ENCODE measurements at places on chromosomes 3 and 15. TPM values are rescaled to one million over a fixed set of nuclear protein-coding genes. Genes with fewer than 3 reads are reported as not detected.

GRCh38 chr3:152615681-152616080 lies 219.2 kb upstream of the P2RY1 start:
- no peak for DNase-seq

GRCh38 chr3:68447885-68448284 lies 484.5 kb downstream of the TAFA4 start:
- DNase-seq, result no peak

DNA sequence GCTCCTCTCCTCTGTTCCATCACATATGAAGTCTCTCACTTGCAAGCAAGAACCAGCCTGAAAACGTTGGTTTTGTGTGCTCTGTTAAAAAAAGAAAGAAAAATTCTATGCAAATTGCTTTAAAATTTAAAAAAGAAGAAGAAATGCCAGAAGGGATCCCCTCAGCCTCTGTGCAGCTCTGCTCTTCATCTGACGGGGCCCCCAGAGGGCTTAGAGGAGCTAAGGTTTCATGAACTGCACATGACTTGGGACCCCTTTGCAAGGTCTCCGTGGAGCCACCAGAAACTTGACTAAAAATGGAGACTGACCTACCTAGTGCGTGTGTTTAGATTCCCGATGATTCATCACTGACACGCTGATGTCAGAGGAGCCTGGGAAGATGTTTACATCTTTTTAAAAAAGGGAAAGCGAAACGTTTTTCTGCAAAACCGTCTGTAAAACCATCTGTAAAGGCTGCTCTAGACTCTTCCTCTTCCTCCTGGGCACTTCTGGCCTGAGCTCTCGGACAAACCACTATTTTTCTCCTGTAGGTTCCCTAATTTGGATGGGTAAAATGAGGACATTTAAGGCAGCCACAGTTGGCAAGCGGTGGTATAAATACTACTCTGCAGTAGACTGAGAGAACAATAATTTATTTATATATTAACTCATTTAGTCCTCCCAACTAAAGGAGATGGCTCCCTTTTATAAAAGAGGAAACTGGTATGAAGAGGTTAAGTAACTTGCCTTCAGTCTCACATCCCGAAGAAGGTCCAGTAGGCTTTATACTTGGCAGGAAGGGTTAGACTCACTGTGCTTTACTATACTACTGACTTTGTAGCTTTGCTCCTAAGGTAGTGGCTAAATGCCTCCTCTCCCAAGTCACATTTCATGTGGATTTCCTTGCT lies 67.2 kb upstream of the POLG start:
- DNase-seq, result no peak

DNA sequence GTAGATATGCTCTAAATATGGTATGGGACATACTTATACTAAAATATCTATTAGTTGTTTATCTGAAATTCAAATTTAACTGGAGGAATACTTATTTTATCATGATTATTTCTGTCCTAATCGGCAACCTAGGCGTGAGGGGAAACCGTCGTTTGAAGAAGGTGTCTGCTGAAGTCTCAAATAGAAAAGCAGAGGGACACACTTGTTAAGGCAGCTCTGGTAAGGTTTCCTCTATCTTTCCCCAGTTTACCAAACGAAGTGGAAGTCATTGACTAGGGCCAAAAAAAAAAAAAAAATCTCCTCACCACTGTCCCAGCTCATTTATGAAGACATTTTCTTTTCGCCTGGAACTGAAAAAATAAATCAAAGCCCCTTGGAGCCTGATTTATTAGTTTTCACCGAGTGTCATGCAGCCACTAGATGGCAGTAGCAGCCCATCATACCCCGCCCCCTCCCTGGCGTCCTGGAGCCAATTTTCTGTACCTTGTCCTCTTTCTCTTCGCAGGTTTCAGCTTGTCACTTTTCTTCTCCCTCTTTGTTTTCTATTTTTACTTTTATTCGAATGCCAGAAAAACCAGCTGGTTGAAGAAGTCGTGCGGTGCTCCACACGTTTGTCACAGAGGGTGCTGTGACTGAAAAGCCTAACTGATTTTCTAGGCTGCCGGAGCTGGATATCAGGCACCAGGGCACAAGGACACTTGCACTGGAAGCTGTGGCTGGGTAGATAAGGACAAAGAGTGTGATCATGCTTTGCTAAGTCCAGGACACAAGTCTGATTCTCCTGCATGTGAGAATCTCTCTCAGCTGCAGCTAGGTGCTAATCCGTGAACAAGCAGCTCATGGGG lies 238.7 kb downstream of the ZPLD1 start:
- DNase-seq, result peak; percentile 66

GRCh38 chr3:58528629-58529028 lies 8.4 kb downstream of the ACOX2 start:
- peak; percentile 52 for DNase-seq

DNA sequence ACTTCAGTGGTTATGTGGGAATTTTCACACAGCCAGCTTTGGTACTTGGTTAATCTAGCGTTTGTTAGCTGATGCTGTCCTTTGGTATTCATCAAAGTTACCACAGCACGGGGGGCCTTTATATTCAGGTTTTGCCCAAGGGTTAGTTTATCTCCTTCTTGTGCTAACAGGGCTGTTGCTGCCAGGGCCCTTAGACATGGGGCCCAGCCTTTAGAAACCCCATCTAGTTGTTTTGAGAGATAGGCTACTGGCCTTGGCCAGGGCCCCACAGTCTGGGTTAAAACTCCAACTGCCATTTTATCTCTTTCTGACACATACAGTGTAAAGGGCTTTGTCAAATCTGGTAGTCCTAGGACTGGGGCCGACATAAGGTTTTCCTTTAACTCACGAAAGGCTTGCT lies 7.5 kb upstream of the DNAAF4 start:
- DNase-seq, result no peak

GRCh38 chr3:45946307-45946706 lies 3.0 kb downstream of the CXCR6 start:
- no peak for DNase-seq

DNA sequence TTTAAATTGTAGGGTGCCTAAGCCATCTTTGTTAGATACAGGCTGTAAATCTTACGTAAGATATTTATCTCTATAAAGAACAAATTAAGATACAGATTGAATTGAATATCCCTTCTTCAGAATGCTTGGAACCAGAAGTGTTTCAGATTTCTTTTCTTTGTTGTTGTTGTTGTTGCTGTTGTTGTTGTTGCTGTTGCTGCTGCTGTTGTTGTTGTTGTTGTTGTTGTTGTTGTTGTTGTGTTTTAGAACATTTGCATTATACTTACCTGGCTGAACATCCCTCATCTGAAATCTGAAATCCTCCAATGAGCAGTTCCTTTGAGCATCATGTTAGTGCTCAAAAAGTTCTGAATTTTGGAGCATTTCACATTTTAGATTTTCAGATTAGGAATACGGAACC lies 26.6 kb downstream of the QTRT2 start:
- DNase-seq, result no peak

GRCh38 chr3:10695595-10696285 lies 120.3 kb upstream of the SLC6A11 start:
- DNase-seq, result no peak

DNA sequence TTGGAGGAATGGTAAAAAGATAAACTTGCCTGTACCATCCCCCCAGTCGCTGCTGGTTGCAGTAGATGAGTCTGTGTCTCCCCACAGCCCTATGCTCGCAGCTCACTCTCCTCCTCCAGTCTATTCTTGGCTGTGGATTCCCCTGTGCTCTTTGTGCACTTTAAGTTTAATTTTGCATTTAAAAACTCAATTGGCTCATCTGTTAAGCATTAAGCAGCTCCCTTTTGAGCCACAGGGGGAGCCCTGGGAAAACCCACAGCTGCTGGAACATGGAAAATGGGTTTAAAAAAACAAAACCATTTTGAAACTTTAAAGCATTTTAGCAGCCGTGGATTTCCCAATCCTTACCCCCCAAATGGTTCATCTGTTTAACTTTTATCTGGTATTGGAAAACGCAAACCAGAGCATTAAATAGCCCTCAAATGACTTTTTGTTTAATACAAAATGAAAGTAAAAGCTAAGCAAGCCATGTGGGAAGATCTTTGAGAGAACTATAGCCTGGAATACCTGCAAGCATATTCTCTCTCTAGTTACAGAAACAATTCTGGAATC lies 536.9 kb downstream of the ZIC1 start:
- DNase-seq, result peak; percentile 49

- peak; percentile 27 for DNase-seq
Observed at GRCh38 chr3:105866656-105867653, 1.9 kb downstream of the CBLB start.

- no peak for DNase-seq
Observed at GRCh38 chr3:133125171-133125570, 87.0 kb downstream of the TMEM108 start.

GRCh38 chr15:65877749-65878148 lies 8.5 kb downstream of the RAB11A start:
- DNase-seq, result no peak

DNA sequence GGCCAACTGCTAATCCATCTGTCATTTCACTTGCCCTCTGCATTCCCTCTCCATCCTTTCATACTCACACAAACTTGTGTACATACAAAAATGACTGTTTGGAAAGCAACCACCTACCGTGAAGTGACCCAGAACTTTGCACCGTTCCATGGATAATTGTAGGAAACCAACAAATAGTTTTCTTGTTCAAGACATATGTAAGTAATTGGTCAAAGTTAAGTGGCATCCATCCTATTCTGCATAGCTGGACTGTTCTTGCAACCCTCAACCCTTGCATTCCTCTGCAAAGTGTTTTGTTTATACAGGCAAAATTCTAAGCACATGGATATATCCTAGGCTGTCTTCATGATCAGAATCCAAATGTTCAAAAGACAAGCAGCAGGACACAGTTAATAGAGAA lies 592.5 kb downstream of the MECOM start:
- DNase-seq, result no peak

DNA sequence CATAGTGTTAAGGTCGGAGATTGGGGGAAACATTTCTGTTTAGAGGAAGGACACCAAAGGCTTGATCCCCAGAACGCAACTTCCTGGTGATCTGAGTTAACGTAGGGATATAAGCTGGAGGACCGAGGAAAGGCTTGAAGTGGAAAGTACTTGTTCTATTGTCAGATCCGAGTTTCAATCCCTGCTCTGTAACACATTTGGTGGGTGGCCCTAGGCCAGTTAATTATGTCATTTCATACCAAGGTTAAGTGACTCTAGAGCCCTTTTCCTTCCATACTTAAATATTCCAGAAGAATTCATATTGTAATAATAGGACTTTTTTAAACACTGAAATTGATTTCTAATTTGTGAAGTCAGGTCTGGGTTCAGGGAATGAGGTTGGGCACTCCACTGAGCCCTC lies 80.9 kb downstream of the RPLP1 start:
- DNase-seq, result no peak

- no peak for DNase-seq
Observed at GRCh38 chr15:88014454-88015160, 241.9 kb downstream of the NTRK3 start.

GRCh38 chr15:83208367-83208661 lies 691 bp upstream of the HDGFL3 start:
- DNase-seq, result no peak

DNA sequence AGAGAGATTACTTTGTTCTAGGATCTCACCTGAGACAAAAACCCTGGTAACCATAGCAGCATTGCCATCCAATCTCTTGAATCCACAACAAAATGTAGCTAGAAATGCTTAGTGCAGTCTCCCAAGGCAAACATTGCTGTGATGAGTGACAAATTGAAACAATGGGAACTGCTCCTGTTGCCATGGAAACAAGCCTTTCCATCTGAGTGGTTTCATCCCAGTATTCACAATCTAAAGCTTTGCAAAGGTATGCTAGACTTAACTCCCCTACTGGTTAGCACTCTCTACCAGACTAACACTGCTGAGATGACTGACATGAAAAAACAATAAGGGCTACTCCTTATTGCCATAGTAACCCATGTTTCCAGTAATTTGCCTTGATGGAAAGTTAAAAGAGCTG lies 172.6 kb upstream of the CNTN3 start:
- DNase-seq, result no peak

DNA sequence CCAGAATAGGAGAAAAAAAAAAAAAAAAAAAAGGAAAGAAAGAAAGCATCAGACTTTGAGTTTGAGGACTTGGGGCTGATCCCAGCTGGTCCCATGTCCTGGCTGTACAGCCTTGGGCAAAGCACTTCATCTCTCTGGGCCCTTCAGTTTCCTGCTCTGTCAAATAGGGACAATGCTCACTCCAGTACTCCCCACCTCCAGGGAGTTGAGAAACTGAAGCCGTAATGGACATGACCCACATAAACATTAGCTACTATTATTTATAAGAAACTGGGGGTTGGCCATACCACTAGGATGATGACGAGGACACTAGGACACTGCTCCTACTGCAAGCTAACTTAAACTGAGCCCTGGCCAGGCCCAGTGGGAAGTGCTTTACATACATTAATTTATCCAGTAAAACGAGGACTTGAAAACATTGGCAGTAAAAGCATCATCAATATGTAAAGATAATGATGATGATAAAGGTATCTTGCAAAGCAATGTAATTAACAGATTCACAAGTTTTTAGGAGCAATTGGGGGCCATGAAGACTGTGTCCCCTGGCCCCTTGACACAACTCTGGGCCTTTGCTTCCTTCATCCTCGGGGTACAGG lies 22.9 kb upstream of the SMAD6 start:
- DNase-seq, result no peak

DNA sequence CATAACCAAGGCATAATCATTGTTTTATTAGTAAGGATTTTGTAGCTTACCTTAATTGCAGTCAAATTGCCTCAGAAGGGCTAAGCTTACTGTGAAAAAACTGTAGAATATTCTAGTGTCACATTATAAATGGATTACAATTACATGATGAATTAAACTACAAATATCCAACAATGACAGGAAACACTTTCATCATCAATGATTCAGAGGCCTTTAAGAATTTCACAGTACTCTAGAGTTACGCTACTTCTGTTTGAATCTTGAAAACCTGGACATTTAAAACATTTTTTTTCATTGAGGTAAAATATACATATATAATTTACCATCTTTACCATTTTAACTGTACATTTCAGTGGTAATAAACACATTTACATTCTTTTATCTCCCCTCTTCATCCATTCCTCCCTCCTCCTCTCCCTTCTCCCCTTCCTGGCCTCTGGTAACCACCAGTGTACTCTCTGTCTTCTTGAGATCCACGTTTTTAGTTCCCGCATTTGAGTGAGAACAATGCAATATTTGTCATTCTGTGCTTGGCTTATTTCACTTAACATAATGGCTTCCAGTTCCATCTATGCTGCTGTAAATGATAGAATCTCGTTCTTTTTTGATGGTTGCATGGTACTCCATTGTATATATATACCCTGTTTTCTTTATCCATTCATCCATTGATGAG lies 54.7 kb downstream of the GJD2 start:
- no peak for DNase-seq

GRCh38 chr3:2950159-2950558 lies 160.0 kb downstream of the IL5RA start:
- no peak for DNase-seq

GRCh38 chr15:74958320-74958907 lies 1.8 kb upstream of the RPP25 start:
- DNase-seq, result peak; percentile 77

CCRL2 gene
- 1.4 TPM for total RNA-seq

DNAH1 gene
- 2.3 TPM for total RNA-seq

MYZAP gene
- total RNA-seq, result 930 TPM

SLC35G2 gene
- 2.3 TPM for total RNA-seq

ELL3 gene
- total RNA-seq, result 1.3 TPM

SPESP1 gene
- 4.2 TPM for total RNA-seq

UBA3 gene
- total RNA-seq, result 93.4 TPM

CYP8B1 gene
- total RNA-seq, result not detected

OR5K2 gene
- not detected for total RNA-seq

GOLGA8S gene
- total RNA-seq, result 0.40 TPM

GOLGA6L7 gene
- not detected for total RNA-seq

DPPA2 gene
- total RNA-seq, result not detected

CHRFAM7A gene
- 1.3 TPM for total RNA-seq

ZNF385D gene
- 2.8 TPM for total RNA-seq

RHCG gene
- not detected for total RNA-seq

GUCA1C gene
- total RNA-seq, result 1.8 TPM

All from left ventricle myocardium superior (tissue), 1 donor.